ENCODE measurements at places on chromosomes 12 and 14. TPM values are rescaled to one million over a fixed set of nuclear protein-coding genes. Genes with fewer than 3 reads are reported as not detected.

DNA sequence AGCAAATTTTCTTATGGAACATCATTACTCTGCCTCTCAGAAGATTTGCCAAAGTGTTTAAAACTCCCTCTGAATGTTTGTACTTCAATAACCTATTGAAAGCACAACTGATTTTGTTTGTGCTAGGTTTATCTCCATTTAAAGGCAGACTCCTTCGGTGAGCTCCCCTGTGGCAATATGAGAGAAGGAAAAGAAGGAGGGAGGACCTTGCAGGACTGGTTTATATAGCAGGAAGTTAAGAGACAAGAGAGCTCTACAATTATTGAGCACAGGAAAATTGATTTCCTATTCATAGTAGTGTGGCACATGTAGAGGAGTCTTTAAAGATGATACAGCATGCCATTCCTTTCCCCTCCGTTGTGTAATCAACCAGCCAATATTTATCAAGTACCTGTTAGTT is 75.5 kb downstream of the PDE3A start:
- no peak for DNase-seq

DNA sequence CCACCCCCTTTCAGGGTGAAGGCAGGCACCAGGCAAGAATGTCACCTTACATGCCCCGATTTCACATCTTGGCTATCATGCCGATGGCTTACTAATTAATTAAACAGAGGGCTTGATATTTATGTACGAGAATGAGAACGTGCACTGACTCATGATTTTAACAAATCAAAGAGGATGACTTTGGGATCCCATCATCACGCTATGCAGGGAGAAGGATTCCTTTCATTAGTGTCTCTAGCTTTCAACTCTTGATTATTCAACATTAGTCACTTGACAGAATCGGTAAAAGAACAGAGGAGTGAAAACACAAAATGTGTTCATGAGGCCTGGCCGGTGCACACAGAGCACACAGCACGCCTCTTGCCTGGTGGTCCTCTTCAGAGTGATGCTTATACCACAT is 80.6 kb downstream of the PRKAB1 start:
- DNase-seq, result no peak

- no peak for DNase-seq
Observed at GRCh38 chr14:50085570-50086320, 30.6 kb downstream of the VCPKMT start.

GRCh38 chr12:51075390-51075789 is 8.0 kb downstream of the CSRNP2 start:
- no peak for DNase-seq

DNA sequence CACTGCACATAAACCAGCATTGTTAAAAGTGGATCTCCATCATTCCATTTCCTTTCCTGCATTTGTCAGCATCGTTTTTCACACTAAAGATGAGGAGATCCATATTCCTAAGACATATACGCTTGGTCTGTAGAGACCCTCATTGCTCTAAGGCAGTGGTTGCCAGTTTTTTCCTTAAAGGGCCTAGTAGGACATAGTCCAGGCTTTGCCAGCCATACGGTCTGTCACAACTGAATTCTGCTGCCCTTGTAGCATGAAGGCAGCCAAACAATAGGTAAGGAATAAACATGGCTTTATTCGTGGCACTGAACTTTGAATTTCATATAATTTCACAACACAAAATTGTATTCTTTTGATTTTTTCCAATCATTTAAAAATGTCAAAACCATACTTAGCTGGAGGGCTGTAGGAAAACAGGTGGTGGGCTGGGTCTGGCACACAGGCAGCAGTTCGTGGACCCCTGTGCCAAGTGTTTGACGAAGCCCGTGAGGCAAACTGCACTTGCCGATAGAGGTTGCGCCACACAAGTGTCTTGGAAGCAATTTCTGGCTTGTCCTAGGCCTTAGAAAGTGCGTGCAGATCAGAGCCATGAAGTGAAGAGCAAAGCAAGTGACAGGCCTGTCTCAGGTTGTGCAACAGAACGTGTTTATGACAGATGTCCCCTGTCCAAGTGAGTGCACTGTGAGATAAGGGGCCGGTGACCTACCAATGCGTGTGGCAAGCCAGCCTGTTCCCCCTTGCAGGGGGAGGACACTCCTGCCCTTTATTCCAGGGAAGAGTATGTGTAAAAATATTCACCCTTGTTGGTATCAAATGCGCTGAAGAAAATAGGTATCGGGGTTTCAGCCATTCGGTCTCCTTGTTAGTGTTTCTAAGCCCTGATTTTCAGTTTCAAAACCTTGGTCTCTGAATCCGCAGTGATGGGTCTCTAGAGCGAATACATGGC is 916 bp upstream of the CHPT1 start:
- DNase-seq, result no peak

GRCh38 chr12:46343118-46343852 is 29.3 kb downstream of the SLC38A2 start:
- DNase-seq, result no peak

DNA sequence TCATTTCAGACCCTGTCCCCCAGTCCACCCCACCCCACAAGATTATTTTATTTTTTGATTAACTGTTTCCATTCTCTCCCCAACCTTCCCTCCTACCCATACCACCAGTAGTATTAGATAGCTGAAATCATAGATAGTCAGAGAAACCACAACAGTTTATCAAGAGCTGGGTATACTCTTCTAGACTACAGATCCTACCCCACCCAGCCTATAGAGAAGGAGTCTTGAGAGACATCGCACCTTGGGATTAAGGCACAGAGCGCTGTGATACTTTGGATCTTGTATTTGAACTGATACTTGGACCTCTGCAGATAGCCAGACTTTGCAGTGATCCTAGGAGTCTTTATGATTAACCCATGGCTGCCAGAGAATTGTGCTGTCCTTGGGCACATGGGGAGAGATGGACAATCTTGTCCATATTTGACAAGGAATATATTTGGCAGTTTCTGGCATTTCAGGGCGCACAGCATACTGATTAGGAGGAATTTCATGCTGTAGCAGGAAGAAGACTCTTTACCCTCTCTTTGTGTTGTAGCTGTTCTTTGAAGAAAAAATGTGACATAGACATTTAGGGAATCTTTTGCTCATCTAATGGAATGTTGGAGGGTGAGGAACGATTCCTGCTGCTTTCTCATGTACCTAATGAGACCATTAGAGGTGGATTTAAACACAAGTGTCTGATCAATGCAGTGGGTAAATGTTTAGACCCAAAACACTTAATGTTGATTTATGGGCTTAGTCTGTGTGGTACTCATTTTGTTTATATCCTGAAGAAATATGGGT is 982 bp downstream of the RBMS2 start:
- DNase-seq, result peak; percentile 52

DNA sequence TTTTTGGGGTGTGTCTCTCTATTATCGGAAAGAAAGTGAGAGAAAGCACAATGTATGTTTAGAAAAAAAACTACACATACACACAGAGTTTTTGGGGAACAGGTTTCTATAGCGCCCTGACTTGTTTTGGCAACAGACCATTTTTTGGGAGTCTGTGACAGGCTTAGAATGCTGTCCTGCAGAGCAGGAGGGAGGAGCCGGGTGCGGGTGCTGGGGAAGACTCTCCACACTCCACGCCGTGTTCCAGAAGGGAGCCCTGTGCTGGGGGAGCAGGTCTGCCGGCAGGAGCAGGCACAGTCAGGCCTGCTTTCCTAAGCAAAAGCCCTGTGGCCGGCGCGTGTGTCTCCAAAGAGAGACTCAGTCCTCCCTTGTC is 26.5 kb downstream of the CD9 start:
- DNase-seq, result no peak

DNA sequence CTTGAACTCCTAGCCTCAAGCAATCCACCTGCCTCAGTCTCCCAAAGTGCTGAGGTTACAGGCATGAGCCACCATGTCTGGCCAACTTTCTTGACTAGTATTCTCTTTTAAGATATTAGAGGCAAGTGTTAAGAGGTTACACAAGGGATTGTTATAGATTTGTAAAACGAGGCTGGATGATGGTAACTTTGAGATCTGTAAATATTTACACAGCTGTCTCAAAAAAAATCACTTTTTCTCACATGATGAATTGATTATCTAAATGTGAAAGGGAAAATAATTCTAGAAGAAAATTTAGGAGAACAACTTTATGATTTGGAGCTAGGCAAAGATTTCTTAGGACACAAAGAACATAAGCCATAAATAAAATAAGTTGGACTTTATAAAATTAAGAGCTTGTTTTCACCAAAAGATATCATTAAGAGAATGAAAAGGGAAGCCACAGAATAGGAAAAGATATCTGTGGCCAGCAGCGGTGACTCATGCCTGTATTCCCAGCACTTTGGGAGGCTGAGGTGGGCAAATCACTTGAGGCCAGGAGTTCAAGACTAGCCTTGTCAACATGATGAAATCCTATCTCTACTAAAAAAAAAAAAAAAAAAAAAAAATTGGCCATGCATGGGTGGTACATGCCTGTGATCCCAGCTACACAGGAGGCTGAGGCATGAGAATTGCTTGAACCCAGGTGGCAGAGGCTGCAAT is 77.4 kb downstream of the BBS10 start:
- no peak for DNase-seq

DNA sequence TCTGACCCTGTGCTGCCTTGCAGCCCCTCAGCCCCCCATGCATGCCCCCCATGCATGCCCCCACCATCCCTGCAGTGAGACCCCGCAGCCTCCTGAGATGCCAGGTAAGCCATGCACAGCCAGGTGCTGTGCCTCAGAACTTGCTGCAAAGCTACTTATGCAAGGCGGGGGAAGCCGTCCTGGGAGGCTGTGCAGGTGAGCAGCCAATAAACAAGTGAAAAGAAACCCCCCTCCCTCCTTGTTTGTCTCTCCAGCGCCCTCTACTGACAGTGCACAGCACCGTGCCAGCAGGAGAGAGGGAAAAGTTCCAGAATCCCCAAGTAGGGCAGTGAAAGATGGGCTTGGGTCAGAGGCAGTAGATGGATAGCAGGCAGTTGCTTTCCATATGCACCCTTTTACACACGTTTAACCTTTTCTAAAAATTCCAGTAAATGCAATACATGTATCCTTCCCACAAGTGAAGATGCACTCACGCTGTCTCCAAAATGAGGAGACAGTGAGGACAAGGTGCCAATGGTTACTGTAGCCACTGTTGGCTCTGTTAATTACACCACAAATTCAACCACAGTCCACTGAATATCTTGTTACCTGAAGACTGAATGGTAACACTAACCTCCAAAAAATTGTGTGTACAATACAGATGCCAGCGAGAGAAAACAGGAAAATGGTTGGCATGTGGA is 18.0 kb downstream of the TNFAIP2 start:
- no peak for DNase-seq

GRCh38 chr14:31326111-31326510 is 94.2 kb downstream of the HEATR5A start:
- DNase-seq, result peak; percentile 3

- DNase-seq, result no peak
Observed at GRCh38 chr14:37466623-37467088, 128.4 kb downstream of the FOXA1 start.

GRCh38 chr14:69698572-69698971 is 68.4 kb upstream of the SRSF5 start:
- no peak for DNase-seq

DNA sequence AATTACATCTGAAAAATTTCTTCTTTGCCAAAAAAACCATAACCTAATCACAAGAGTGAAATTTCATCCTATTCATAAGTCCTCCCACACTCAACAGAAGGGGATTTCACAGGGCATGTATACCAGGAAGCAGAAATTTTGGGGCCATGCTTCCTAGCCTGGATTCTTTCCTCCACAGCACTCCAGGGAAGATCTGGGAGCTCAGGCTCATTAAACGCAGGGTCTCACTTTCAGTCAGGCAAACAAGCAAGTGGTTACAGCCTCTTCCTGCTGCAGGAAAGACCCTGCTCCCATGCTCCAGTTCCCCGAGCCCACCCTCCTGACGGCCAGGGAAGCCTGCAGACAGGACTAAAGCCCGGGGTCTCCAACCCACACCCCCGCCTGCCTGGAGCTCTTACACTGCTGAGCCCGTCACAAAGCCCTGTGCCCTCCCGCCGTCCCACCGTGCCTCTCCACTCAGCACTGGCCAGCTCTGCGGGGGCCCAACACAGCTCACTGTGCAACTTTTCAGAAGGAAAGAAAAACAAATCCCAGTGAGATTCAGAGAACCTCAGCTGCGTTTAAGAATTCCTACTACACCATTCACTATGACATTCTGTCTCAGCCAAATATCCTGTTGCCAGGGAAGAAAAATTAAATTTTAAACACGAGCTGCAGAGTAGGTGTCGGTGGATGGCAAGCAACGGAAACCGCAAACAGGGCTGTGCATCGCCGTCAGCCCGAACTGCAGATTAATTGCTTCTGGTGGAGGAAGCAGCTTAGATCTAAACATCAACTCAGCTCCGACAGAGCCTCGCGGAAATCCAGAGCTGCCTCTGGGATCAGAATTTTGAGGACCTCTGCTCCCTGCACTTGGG is 106.7 kb upstream of the SFSWAP start:
- DNase-seq, result no peak

DNA sequence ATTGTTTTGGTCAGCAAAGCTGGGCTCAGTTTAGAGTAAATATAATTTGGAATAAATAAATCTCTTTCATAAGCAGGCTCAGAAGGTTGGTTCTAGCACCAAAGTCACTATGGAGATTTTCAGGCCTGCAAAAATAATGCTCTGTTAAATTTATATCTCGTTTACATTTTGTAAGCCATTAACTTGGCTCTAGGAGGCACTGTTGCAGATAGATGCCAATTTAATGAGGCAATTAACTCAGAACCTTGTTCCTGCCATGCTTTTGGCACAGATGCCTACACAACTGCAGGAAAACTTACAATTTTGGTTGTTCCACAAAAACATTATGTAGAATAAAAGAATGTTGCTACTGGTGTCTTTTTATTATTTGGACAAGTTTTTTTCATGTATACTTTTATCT is 428.1 kb downstream of the FLRT2 start:
- DNase-seq, result no peak

GRCh38 chr14:92553438-92553837 is 39.9 kb downstream of the RIN3 start:
- no peak for DNase-seq

GRCh38 chr14:36857136-36857535 is 195.5 kb downstream of the PAX9 start:
- DNase-seq, result no peak

DNA sequence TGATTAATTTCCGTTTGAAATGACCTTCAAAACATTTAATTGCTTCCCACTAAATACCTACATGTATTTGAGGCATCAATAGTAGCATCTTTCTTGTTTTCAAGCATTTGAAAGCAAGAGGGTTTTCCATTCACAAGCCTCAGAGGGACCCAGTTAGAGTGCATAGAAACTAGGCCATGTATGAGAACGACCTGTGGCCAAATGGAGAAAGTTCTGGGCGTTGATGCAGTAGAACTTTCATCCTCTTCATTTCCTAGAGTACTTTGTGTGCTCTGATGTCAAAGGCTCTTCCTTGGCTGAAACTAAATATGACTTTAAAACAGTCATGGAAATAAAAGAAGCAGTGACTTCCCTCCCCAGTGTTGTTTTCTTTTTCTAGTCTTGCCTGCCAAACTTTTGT is 944 bp upstream of the DHRS7 start:
- DNase-seq, result no peak

GRCh38 chr14:103393676-103394626 is 8.7 kb downstream of the MARK3 start:
- DNase-seq, result peak; percentile 13

The CLEC14A gene
- 15.0 TPM for total RNA-seq

The KRT2 gene
- total RNA-seq, result 12.1 TPM

The EMP1 gene
- total RNA-seq, result 125 TPM

The TNS2 gene
- 28.9 TPM for total RNA-seq

The TAS2R10 gene
- 1.7 TPM for total RNA-seq

The PRR4 gene
- total RNA-seq, result 1.6 TPM

The KCNC2 gene
- 0.20 TPM for total RNA-seq

The CLBA1 gene
- total RNA-seq, result 3.5 TPM

The CEBPE gene
- 1.5 TPM for total RNA-seq

The AQP2 gene
- not detected for total RNA-seq

The SPIC gene
- not detected for total RNA-seq

The RFX4 gene
- total RNA-seq, result not detected

The SCN8A gene
- 4.1 TPM for total RNA-seq

The CCDC85C gene
- total RNA-seq, result 7.0 TPM

All from skin of body (tissue), 3 donors.